ENCODE measurements at places on chromosomes 3 and 15.
A peak's percentile ranks its signal among the peaks of the same experiment; 100 is the strongest.

DNA sequence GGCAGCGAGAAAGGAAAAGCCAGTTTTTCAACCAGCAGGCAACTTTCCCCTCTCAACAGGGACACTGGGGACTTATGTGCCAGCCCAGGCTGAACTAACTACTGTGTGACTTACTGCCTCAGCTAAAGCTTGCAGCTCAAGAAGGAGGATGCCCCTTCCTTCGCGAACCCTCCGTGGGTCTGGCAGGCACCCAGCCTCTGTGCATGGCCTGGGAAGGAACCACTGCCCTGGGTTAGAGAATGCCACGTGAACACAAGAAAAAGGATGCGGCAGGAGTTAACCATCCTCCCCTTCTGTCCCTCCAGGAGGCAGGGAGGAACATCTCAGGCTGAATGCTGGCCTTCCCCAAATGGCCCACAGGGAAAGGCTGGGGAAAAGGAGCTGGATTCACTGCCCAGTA is 29.0 kb downstream of the CHDH start:
- no peak for DNase-seq

DNA sequence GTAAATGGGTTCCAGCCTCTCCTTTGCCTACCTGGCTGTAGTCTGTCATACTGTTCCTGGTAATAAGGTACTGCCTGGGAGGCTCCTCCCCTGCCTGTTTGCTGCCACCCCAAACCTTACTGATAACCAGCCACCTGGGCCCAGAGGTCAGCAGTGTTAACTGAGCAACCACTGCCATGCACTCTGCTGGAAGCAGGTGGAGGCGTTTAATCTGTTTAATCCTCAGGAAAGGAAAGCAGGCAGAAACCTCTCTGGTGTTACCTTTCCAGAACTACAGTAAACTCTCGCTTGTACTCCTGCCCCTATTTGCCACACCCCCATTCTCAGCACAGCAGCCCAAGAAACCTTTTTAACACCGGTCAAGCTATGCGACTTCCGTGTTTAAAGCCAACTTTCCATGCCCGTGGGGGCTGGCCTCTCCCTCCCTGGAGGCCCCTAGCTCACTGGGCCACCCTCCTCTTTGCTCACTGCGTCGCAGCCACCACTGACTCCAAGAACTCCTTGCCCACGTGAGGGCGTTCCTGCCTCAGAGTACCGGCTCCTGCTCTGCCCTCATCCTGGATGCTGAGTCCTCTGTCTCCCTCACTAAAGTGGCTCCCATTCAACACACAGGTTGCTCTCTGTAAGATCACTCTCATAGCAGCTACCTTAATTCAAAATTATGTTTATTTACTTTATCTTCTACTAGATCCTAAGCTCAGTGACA is 8.3 kb downstream of the BDH1 start:
- DNase-seq, result no peak

DNA sequence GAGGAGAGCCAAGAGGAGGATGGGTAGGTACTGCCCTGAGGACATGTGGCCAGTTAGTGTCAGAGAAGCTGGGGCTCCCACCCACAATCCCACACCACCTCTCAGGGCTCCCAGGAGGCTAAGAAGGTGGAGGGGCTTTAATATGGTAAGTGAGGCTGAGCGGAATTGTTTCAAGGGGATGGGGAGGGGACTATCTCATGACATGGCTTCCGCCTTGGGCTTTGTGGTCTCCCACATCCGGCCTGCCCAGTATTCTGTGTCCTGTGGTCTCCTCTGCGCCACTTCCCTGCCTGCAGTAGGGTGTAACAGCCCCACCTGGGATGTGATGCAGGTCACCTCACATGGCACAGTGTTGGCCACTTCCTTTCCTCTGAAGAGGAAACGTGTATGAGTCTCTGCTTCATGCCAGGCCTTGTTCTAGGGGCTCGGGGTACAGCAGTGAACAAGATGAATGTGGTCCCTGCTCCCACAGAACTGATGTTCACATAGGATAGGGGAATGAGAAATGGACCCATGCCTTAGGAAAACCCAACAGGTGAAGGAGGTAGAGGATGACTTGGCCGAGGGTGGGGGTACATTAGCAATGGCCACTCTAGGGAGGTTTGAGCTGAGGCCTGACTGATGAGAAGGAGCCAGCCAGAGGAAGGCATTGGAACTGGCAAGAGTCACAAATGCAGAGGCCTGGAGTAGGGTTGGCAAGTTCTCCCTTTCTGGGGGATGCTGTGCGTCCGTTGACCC is 3.2 kb downstream of the NEIL1 start:
- DNase-seq, result peak; percentile 38

DNA sequence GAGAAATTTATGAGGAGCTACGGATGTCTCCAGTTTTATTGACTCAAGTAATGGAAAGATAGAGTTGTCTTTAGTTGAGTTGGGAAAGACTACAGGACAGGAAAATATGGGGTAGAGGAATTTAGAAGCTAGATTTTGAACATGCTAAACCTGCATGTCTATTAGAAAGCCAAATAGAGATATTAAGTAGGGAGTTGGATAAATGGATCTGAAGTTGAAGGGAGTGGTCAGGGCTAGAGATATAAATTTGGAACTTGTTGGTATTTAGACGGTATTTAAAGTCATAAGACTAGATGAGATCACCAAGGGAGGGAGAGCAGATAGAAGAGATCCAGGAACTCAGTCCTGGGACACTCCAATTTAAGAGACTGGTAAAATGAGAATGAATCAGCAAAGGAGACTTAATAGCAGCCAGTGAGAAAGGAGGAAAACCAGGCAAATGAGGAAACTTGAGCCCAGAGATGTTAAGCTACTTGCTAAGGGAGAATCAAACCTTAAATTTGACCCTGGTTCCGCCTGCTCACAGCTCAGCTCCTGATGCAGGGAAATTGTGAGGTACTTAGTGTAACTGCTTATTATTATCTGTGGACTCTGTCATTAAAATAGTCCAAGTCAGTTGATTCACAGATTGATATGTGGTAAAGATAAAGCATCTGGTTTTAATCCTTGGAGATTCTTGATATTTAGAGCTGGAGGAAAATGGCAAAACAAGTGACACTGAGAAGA is 35.8 kb downstream of the ABI3BP start:
- DNase-seq, result no peak

DNA sequence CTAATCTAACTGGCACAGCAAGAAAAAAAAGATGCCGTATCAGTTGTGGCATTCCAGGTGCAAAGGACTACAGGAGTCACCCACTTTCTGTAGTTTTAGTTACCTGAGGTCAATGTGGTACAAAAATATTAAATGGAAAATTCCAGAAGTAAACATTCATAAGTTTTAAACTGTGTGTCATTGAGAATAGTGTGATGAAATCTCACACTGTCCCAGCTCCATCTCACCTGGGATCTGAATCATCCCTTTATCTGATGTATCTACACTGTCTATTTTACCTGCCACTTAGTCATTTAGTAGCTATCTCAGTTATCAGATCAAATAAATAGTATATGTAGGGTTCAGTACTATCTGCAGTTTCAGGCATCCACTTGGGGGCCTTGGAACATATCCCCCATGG is 26.7 kb downstream of the GBE1 start:
- no peak for DNase-seq

DNA sequence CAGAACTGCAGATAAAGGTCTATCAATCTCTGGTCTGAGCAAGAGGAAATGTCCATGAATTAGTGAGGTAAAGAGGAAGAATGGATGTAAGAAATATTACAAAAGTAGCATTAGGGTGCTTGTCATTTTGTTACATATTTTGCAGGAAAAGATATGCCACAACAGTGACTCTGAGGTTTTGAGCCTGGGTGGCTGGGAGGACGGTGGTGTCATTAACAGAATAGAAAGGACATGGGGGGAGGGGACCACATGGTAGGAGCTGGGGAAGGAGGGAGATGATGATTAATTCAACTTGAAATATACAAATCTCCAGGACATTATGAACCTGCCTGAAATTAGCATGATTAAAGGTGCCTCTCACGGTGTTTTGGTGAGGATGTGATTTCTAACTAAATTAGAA is 245.5 kb upstream of the MDFIC2 start:
- no peak for DNase-seq

DNA sequence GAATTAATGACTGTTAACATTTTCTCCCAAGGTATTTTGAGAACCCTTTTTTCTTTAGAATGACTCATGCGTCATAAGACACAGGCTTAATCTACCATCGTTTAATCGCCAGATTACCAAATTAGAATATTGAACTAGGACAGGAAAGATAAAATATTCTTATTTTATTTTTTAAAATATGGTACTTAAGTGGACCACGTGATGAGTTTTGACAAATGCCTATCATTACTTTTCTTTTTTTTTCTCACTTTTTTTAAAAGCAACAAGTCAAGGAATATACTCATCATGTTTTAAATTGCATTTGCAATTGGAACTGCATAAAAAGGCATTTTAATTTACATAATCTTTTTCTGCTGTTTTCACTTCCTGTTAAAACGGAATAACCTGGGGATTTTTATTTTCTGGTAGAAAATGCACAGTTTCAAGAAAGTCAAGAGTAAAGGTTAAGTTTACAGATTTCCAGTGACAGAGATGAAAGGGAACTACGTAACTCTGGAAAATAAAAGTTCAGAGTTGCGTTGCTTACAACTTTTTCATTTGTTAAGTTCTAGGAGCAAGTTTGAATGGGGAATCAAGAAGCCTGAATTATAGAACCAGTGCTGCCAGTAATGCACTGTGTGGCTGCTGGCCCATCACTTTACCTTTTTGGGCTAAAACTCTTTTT is 23.6 kb downstream of the SIAH2 start:
- no peak for DNase-seq

GRCh38 chr3:59698091-59698490 is 648.3 kb upstream of the CFAP20DC start:
- DNase-seq, result no peak

GRCh38 chr15:65326117-65326526 is 21.6 kb downstream of the RNU5B-1 start:
- DNase-seq, result no peak

DNA sequence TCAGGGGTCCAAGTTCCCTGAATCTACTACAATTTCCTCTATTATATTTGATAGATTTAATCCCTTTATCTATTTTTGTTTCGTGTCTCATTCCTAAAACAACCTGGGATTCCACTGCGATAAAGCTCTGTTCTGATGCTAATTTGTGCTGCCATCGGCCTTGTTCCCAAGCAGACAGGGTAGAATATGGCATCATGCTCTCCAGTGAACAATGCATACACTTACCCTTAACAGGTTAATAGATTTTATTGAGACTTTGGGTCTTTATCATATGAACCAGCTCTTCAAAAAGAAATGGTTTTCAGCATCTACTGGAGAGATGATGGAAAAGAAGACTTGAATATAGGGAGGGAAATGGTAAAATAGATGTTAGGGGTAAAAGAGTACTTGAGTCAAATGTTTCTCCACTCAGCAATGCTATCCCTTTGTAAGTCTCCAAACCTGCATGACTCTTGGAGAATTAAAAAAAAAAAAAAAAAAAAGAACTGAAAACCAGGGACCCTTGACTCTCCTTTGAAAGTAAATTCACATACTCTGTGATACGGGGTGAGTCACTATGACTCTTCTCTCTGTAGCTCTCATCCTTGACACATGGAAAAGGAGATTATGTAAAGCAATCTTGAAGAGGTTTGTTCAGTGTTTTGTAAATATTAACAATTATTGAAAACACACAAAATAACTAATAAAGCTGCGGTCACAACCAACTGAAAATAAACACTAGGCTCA is 268.8 kb downstream of the ZBTB20 start:
- no peak for DNase-seq

DNA sequence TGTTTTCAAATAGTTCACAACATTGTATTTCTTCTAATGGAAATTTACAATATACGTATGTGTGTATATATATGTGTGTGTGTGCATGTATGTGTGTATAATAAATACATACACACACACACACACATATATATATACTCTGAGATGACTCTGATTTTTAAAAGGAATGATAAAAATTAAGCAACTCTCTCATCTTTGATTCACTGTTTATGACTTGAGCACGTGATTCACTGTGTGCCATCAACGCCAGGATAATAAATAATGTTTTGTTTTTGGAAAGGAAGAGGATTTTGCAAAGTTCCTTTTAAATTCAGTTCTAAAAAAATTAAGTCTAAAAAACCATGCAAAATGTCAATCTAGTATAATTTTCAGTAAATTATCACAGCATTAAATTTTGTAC is 132.4 kb downstream of the P3H2 start:
- DNase-seq, result no peak

- DNase-seq, result no peak
These were observed 595.8 kb upstream of the NR2F2 start for GRCh38 chr15:95734422-95735316.

DNA sequence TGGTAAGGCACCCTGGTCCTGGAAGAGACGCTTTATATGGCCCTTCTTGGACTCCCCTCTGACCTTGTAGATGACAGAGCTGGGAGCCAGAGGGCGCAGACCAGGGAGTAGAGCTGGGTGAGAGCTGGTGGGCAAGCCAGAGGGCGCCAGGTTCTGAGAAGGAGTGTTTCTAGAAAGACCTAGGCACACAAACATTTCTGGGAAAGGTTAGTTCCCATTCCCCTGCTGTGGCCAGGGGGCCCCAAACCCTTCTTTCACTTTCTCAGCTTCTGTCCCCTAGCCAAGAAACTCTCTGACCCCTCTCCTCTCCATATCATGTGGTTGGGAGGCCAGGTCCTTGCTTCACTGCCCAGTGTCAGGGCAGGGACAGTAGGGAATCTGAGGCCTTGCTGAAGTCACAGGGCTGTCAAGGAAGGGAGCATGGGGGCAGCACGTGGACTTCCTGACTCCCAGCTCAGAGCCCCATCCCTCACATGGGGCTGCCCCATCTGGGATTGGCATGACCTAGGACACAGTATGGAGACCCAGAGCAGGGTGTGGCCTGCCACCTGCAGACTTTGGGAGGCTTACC is 3.6 kb downstream of the HEMK1 start:
- peak; percentile 42 for DNase-seq

DNA sequence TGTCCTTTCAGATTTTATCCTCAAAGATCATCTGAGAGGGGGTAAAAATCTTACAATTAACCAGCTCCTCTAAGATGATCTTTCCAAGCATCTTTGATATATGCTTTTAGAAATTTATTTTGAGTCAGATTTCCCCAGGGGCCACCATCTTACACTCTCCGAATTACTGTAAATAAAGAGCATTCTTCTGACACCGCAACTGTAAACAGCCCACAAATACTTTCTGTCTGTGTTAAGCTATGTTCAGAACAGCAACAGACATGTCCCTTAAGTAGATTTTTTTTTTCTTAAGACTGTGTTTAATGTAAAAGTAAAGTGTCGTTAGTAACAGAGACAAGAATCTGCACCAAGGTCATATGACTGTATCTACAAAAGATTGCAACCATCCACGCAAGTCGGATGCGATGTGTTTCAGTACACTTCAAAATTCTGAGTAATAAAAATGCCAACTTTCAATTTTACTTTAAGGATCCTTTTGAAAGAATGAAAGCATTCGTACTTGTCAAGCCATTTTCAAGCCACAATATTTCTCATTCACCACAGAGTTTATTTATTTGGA is 159.0 kb upstream of the KCNH8 start:
- DNase-seq, result no peak

GRCh38 chr3:147427746-147428145 is 18.6 kb downstream of the ZIC1 start:
- no peak for DNase-seq

Measured in stimulated activated naive CD4-positive, alpha-beta T cell treated with Interleukin-2 at 50 U/mL for 16 hours (primary cell).